ENCODE measurements at places on chromosomes 6 and 20.

- DNase-seq, result no peak
Observed at GRCh38 chr20:53320701-53321100, 272.9 kb downstream of the ZNF217 start.

DNA sequence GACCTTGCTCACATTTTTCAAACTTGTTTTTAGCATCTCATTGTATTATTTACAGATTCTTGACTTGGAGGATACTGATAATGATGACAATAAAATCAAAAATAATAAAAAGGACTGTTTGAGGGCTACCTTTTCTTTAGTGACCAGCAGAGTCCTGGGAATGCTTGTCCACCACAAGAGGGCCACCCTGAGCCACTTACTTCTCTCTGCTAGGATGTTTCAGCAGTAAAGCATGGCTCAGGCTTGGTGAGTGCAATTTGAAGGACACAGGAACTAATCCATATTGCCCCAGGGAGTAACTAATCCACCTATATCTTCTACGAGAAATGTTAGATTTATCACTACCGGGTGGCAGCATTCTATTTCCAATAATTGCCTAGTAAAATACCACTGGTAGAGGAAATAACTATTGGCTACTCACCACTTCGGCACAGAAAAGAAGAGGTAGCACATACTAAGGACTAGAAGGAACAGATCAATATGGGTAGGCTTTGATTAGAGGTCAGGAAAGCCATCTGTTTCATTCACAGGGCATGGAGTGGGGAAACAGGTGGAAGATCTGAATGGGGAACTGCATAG lies 5.8 kb upstream of the KIAA0408 start:
- no peak for DNase-seq

DNA sequence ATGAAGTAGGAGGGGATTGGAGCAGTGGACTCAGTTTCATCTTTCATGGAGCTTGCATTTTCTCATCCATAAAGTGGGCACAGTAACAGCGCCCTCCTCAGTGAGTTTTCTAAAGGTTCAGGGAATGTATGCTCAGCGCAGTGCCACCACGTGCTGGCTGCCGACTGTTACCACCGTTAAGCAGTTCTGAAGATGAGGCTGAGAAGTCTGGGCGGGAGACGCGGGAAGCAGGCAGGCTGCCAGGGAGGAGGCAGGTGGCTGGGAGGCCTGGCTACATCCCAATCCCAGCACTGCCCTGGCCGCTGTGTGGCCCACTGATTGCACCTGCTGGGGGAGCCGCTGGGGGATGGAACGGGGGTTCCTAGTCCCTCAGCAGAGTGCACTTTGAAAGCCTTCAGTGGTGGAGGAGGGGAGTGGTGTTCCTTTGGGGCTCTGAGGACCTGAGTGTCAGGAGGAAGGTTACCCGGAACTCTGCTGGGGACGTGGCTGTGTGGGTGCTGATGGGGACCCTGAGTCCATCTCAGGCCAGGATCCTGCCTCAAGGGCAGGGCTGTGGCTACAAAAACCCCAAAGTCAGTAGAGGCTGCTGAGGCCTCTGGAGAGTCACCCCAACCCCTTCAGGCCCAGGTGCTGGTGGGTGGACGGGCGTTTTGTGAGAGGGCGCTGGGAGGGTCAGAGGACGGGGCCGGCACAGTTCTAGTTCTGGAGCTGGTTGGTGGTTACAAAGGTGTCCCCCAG lies 28.0 kb upstream of the PHACTR3 start:
- DNase-seq, result no peak

- no peak for DNase-seq
Observed at GRCh38 chr6:120627612-120628011, 706.7 kb downstream of the TBC1D32 start.

All from NCI-H1930 (cell line).